Fibroblast of the aortic adventitia (primary cell): ENCODE measurements at places on chromosomes 12 and 14. TPM values are rescaled to one million over a fixed set of nuclear protein-coding genes. Genes with fewer than 3 reads are reported as not detected.
A peak's percentile ranks its signal among the peaks of the same experiment; 100 is the strongest.

DNA sequence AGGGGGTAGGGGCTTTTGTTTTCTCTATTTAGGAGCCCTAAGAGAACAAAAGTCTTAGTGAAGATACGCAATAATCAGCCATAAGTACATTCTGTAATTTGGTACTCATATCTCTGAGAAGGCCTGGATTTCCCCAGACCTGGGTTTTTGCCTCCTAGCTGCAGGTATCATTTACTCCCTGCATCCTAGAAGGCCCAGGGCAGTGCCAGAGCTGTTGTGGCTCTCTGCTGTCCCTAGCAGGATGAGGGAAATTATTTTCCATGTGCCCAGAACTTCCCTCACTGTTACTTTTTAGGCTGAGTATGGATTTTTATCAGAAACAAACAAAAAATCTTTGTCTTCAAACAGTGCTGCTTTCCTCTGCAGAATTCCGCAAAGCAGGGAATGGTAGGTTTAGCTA lies 192.5 kb upstream of the SYT1 start:
- no peak for DNase-seq

DNA sequence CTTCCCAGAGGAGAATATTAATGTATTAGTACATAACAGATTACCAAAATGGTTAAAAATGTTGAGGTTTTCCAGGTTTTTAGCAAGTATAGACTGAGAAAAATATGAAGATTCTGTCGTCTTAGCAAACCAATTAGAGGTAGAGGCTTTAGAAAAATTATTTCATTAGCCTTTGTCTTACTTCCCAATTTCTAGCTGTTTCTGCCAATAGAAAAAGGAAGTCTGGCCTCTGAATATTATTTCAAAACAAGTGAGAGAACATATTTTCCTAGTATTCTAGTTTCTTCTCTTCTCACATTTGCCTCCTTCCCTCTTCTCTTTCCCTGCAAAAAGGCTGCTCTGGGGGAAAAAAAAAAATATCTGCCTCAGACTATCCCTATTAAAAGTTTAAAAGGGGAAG lies 16.4 kb downstream of the IPO8 start:
- DNase-seq = no peak

DNA sequence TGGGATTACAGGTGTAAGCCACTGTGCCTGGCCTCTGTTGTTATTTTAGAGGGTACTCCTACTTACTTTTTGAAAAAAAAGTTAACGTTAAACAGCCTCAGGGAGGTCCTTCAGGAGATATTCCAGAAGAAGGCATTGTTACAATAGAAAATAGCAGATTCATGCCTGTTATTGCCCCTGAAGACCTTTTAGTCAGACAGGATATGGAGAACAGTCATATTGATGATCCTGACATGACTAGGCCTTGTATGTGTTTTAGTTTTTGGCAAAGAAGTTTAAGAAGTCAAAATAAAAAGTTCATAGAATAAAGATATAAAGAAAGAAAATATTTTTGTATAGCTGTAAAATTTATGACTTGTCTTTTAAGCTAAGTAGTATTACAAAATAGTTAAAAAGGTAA lies 45.3 kb downstream of the WASHC3 start:
- DNase-seq = no peak

DNA sequence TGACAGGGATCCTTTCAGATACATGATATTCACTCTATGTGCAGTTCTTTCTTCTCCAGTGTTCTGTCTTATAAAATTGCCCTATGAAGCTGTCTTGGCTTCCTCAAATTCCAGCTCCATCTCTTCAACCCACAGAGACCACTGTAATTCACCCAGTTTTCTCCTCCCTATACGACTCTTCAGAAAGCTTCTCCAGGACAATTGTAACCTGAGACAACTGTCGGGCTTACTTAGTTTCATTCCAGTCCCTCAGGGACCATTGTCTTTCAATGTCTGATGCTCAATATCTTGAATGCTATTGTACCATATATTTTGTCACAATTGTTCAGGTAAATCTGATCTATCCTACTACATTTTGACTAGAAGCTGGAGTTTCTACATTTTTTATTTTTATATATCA lies 345.3 kb downstream of the RPL10L start:
- DNase-seq = no peak

DNA sequence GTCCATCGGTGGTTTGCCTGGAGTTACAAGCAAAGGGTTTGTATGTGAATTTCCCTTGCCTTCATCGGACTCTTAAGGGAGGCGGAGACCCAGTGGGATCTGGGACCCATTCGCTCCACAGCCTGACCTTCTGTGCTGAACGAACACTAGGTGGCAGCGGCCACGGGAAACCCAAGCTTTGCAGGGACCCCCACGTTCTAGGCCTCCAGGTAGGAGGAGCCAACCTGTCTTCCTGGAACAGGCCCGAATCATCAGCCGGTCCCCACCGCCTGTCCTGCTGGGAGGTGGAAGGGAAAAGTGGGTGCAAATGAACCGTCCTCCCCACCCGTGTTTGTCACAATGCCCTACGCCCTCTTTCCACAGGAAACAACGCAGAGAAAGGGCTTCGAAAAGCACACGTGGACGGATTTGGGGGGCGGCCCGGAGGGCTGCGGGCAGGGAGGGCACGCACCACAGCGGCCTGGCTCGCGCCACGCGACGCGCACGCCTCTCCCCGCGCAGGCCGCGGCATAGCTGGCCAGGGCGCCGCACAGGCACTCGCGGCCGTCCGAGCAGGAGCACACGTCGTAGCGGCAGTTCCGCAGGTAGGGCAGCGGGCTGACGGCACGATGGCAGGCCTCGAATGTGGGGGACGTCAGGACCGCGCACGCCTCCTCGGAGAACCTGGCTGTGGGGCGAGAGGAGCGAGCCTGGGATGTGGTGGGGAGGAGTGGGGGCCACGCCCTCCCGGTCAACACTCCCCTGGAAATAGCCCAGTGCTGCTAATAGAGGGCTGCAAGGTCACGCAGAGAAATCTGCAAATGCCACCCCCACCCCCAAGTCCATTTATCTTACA lies 67.8 kb downstream of the VWF start:
- no peak for DNase-seq

DNA sequence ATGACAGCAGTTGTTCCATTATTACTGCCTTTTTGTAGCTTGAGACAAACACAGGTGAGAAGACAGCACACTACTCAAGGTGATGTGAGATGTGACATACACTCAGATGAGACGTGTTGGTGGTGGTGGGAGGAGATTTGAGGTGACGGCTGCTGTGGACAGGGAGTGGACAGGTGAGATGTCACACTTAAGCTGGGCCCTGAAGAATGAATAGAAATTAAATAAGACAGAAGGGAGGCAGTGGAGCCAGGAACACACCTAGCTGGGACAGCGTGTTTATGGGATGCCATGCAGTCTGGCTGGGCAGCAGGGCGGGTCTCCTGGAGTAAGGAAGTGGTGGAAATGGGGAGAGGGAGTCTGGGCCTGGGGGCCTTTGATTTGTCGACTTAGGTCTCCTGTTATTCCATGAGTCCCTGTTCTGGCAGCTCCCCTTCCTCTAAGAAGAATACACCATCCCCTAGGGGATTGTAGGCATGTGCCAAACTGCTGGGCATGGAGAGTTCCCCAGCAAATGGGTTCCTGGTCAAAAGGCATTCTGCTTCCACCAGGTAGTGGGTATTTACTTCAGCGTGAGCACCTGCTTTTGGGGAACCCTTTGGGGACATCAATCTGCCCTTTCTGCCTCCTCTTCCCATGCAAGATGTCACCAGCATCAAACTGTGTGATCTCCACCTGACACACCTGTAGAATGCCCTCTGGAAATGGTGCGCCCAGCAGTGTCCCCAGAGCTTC lies 71.2 kb upstream of the ESRRB start:
- no peak for DNase-seq

DNA sequence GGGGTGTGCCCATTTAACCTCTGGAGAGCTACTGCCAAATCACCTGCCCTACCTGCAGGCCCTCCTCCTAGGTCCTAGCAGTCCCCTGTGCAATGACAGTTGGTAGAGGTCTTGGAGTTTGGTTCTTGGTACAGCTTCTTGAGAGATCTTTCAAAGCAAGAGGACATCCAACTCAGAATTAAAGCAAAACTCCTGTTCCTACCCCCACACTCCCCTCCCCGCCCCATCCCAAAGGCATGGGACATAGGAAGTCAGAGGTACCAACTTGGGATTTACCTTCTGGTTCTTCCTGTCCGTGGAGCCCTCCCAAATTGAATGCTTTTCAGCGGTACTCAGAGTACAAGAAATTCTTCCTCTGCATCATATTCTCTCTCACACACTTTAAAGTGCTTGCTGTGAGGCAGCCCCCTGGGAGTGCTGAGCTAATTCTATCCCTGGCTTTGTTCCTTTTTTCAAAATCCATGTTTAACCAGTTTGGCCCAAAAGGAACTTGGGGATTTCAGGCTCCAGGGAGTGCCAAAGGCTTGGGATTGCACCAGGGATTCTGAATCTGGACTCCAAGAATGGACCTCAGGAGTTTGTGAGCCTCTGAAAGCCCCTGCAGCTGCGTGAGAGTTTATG lies 40.8 kb downstream of the GALNT16 start:
- DNase-seq = peak; percentile 46

GRCh38 chr14:24071144-24071697 lies at the start of gene CPNE6:
TSS of gene CPNE6 (plus strand) at chr14:24071562. CDS start at chr14:24072937, 1,375 bp downstream.
- DNase-seq = no peak

DNA sequence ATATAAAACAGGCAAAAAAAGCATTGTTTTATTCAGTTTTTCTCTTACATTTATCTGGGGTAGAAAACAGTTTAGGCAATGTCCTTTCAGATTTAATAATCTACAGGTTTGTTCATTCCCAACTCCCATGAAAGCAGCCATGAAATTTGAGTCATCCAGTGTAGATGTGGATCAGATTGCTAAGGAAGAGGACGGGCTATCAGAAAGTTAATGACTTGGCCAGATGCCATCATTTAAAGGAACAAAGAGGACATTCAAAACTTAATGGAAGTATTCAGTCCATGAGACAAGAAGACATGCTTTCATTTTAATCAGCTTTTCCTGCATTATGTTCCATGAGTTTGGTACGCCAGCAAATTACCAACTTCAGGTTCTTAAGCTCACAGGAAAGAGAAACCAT lies 31.1 kb upstream of the POC1B start:
- peak; percentile 13 for DNase-seq

DNA sequence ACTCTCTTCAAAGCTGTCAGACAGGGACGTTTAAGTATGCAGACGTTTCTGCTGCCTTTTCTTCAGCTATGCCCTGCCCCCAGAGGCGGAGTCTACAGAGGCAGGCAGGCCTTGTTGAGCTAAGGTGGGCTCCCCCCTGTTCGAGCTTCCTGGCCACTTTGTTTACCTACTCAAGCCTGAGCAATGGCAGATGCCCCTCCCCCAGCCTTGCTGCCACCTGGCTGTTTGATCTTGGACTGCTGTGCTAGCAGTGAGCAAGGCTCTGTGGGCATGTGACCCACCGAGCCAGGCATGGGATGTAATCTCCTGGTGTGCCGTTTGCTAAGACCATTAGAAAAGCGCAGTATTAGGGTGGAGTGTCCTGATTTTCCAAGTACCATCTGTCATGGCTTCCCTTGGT lies 900.4 kb upstream of the MDGA2 start:
- DNase-seq = no peak

DNA sequence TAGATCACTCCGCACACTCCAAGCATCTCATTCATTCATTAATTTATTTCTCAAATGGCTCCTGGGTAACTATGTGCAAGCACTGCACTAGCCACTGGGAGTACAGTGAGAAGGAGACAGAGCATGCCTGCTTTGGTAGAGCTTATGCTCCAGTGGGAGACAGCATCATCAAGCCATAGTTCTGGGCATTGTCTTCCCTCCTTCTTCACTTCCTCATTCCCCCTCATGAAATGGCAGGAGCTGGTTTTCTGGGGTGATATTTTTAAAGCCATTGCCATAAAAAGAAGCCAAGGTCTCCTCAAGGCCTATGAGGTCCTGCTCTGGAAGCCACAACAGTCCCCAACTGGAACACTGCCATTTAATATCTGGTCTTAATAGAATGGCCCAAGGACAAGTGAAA lies 20.2 kb upstream of the RIC8B start:
- no peak for DNase-seq

DNA sequence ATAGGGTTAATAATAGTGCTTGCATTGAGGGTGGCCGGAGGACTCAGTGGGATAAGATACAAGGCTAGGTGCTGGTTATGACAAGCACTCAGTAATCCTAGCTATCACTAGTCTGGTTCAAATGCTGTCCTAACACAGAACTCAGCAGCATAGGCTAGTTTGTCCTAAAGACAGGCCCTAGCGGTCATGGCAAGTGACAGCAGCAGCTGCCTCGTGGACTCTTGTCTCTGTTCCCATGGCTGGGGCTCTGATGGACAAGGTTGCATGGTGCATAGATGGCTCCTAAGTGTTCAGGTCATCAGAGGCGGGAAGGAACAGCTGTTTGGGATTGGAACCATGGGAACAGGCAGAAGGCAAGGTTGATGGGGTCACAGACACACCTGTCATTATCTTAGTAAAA lies 42.4 kb upstream of the IGF1 start:
- DNase-seq = no peak

DNA sequence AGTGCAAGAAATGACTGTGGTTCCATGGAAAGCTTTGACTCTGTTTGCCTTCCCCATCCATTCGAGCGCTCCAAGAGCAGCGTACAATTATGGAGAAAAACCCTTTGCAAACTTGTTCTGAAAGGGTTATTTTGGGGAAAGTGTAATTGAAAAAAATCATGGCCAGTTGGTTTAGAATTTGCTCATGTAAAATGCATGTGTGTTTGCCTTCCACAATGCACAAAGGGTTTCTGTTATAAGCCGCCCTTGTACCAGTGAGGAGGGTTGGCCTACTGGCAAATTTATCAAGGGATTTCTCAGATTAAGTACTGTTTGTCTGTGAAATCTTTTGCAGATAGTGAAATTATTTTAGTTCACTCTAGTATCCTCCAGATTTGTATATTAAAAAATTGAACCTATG lies 62.7 kb upstream of the PELI2 start:
- DNase-seq = no peak

- DNase-seq = no peak
Measured at GRCh38 chr14:59085207-59085739, 103.2 kb upstream of the DAAM1 start.

GRCh38 chr12:30811966-30812365 lies 57.2 kb upstream of the CAPRIN2 start:
- no peak for DNase-seq

GRCh38 chr14:88078525-88078924 lies 73.6 kb downstream of the GPR65 start:
- DNase-seq = no peak

DNA sequence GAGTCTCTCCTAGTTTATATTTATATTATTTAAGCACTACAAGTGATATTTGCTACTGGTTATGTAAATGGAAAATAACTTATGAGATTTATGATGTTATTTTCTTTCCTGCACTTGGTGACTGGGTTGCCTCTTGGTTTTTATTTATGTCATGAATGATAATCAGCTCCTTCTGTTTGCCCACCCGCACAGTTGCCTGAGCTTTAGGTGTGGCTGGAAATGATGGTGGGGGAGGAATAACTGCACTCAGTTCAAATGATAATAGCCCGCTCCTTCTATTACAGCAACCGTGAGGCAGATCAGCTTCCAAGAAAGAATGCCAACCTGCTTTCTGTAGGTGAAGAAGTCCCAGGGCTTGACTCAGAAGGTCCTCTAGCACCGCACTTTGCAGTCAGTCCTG lies 190.2 kb upstream of the CAND1 start:
- DNase-seq = no peak

The DCAF4 gene
- 20.6 and 21.1 TPM in 2 replicates for total RNA-seq

The GALNT6 gene
- 0.74 and 22.1 TPM in 2 replicates for total RNA-seq

The TMCC3 gene
- 0.65 and 0.72 TPM in 2 replicates for total RNA-seq

The HHIPL1 gene
- total RNA-seq = 4.4 and 5.1 TPM in 2 replicates

The DHH gene
- 0.41 TPM in 1 of 2 replicates, not detected in the other for total RNA-seq

The SPX gene
- total RNA-seq = 0.54 and 0.82 TPM in 2 replicates

The CCNK gene
- total RNA-seq = 3.8 and 27.3 TPM in 2 replicates

The FOXN4 gene
- not detected in 2 replicates for total RNA-seq

The TAS2R46 gene
- 4.7 and 8.8 TPM in 2 replicates for total RNA-seq

The NYNRIN gene
- 14.1 and 45.1 TPM in 2 replicates for total RNA-seq

The FERMT2 gene
- 133 and 162 TPM in 2 replicates for total RNA-seq

The SCNN1A gene
- under 0.01 TPM in 1 of 2 replicates, not detected in the other for total RNA-seq

The KERA gene
- not detected in 2 replicates for total RNA-seq

The SMCO2 gene
- total RNA-seq = not detected in 2 replicates

The OR6C65 gene
- not detected in 2 replicates for total RNA-seq
